ENCODE measurements at places on chromosomes 16 and 17. TPM values are rescaled to one million over a fixed set of nuclear protein-coding genes. Genes with fewer than 3 reads are reported as not detected.

MSL1 gene
- 72.9 TPM for total RNA-seq

HOXB5 gene
- total RNA-seq = 0.61 TPM

ASB16 gene
- not detected for total RNA-seq

CD300LF gene
- total RNA-seq = not detected

HBM gene
- total RNA-seq = not detected

FNDC8 gene
- total RNA-seq = not detected

PPP1R27 gene
- total RNA-seq = not detected

ASPA gene
- 0.02 TPM for total RNA-seq

DNA sequence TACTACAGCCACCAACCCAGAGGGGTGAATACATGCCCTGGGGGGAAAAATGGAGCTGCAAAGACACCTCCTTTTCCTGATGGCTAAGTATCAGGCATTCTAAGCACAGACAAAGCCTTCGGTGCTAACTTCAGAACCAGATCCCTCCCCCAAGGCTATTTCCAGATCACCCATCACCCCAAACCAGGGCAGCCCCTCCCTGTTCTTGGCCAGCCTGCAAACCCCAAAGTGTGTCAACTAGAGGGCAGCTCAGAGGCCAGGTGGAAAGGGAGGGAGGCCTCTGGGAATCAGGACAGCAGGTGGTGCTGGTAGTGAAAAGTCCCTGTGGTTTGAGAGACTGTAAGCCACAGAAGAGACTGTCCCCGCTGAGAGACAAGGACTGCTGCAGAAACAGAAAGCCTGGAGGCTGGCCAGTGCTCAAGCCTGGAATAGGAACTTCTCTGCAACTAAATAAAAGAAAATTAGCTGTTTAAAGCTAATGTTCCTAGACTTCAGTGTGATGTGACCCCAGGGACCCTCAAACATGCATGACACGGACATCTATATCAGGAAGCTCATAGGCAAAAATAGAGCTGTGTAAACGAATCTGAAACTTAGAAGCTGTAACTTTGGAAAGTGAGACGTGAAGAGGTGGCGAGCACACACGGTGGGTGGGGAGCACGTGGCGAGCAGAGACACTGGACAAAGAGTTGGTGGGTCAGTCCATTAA, 9.1 kb downstream of the TUBG1 start:
- peak; percentile 87 for DNase-seq

DNA sequence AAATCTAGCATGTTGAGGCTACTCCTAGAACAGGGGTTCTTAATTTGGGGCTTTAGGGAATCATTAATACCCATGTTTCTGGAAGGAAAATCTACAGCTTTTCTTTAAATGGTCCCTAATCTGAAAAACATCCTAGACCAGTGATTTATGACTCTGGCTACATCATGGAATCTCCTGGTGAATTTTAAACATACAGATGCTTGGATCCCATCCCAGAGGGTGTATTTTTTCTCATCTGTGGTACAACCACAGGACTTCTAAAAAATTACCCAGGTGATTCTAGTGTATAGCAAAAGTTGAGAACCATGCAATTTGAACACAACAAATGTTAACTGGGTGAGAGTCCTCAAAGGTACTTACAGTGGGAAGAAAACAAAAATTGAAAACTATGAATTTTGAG, 41.5 kb downstream of the KANSL1 start:
- DNase-seq = no peak

- DNase-seq = no peak
Observed at GRCh38 chr16:52203096-52203495, 343.8 kb downstream of the TOX3 start.

DNA sequence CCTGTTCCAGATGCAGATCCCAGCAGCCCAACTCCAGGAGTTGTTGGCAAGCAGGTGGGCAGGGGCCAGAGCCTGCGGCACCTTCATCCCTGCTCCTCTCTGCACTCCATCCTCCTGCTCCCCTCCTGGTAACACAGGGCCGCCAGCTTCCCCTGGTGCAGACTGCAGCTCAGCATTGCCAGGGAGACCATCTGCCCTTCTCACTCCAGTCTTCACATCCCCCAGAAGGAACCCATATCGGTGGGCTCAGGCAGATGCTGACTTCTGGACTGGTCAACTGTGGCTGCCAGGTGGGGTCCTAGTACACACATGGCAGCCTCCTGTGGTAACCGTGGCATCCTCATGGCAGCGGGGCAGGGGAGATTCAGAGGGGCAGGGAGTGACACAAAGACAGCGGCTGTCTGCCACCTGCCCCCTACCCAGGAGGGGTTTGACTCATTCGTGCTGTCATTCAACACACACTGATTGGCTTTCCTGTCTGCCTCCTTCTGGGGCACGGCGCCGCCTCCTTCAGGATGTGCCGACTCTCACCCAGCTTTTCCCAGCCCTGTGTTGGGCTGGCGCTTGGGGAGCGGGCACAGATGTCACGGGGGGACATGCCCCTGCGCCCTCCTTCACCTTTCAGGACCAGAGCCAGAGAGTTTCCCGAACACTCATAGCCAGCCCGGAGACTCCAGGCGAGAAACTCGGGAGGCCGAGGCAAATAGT, 120.9 kb downstream of the CMIP start:
- DNase-seq = no peak

DNA sequence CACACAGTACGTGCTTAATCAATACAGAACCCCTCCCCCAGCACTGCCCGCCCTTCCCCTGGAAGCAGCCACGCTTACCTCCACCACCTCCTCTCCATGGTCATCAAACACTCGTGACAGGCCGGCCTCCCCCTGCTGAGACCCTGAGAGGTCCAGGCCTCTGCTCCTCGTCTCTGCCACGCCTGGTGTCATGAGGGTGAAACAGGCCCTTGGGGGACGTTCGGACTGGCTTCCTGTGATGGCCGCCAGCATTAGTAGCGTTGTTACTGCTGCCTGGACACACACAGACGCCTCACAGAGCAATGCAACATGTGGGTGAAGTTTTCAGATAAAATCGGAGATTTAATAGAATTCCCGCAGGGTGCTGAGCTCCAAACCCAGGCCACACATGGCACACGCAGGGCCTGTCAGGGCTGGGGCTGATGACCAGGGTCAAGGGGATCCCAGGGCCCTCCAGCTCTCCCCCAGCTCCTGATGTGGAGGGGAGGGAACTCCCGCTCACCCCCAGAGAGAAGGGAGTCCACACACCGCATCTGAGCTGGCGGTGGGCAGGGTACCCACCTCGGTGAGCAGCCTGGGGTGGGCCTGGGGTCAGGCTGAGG, 15.9 kb upstream of the SLC38A10 start:
- DNase-seq = no peak

DNA sequence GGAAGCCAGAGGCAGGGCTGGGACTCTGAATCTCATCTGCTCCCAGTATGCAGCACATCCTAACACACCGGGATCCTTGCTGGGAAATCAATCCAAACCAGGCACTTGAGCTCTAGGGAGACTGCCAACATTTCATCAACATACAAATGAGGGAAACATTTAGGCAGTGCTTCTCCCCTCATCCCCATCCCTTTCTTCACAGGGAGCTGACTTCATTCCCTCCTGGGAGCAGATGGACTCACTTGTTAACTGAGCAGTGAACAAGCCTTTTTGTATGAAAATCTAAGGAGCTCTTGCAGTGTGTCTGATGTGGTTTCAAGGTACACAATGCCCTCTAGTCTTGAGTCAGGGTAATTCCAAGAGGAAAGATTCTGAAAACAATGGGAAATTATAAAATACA, 96.3 kb downstream of the TMEM114 start:
- no peak for DNase-seq

DNA sequence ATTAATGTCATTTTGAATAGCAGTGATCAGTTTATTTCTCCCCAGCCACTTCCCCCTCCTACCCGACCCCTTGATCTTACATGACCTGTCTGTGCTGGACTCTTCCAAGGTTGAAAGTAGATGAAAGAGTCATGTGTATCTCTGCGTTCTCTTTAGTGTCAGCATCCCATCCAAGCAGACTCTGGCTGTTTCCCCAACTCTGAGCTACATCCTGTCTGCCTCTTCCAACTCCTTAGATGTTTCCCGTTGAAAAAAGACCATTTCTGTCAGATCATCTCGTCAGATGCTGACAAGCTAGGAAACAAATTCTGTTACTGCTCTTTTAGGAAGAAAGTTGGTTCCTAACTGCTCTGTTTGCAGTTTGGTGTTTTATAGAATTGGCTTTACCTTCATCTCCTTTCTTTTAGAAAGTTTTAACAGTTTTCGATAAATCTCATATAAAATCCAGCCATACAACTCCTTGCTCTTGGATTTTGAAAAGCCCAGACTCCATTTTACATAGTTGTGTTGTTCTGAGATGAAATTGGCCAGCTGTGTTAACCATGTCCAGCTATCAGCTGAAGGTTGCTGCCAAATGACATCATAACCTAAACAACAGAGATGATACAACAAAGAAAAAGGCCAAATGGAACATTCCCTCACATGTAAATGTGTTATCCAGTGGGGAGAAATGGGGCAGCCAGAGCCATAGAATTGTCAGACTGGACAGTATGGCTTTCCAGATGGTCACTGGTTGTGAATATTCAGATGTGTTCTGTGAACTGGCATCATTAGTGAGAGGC, 43.5 kb downstream of the CYB561 start:
- peak; percentile 33 for DNase-seq

DNA sequence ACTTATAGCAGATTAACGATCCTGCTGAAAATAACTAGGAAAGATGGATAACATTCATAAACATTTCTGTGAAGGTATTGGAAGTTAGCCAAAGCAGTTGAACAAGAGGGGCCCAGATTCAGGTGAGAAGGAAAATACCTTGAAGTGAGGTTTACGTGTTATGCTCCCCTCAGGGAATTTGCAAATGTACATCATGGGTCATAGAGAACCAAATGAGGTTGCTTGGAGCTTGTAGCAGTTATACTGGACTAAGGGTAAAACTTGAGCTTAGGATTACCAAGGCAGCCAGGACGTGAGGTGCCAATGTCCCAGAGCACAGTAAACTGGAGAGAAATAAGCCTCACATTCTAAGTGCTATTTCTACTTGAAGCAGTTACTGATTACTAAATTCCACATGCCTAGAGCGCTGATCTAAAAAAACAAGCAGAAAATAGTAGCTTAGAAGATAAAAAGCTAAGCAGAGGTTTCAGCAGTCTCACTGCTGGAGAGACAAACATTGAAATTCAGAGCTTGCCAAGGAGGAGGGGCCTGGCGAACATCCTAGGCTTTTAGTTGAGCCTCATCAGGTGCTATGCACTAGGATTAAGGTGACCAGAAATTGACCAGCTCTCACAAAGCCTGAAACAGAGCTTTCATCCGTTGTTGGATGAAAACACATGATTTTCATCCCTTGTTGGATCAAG, 136.7 kb upstream of the FAM20A start:
- DNase-seq = peak; percentile 19

DNA sequence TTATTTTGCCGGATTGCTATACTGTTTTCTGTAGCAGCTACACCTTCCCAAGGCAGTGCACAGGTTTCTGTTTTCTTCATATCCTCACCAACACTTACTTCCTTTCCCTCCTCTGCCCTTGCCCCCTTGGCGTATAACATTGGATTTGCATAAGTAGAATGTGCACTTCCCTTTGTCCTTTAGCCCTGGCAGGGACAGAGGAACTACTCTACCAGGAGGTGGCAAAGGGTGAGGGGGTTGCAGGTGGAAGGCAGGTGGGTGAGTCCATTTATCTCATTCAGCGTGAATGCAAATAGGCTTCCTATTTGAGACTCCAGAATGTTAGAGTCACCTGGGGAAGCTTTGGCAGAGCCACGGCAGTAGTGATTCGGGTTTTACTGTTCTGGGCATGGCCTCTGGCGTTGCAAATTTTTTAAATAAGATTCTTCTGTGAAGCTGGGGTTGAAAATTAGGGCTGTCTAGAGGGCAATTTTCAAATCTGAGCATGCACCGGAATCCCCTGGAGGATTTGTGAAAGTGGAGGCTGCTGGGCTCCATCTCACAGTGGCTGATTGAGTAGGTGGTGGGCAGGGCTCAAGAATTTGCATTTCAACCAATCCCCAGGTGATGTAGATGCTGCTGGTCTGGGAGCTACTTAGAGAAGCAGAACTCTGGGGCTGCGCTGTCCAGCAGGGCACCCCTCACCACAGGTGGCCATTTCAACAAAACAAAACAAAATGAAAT, 84.7 kb downstream of the PLCG2 start:
- no peak for DNase-seq

DNA sequence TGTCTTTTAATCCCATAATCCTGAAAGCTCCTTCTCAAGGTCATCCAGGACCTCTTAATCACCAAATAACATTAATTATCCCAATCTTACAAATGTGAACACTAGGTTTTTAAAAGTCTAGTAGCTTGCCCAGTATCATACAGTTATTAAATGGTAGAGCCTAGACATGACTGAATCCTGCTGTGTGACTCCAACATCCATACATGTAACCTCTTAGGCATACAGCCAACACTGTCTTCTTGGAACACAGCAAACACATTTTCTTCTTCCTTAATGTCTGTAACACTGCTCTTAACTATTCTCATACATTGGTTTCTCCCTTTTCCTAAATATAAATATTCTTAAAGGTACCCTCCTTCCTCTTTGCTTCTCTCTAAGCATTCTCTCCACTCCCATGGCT, 13.7 kb downstream of the BRIP1 start:
- DNase-seq = no peak

GRCh38 chr16:12078405-12079280, 102.1 kb downstream of the SNX29 start:
- DNase-seq = no peak

DNA sequence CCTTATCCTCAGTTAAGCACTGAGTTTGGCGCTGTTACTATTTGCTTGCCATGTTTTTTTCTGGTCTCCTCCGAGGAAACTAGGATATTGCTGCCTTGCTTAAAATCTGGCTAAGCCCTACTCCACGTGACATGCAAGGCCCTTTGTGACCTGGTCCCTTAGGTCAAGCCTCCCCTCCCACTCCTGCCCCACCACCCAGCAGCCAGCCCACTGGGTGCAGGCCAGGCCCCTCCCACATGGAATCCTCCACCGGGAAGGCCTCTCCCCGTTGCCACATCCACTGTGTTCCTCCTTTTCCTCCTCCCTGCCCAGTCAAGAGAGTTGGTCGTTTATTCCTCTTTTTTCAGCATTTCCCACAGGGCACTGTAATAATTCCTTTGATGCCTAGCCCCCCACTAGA, 16.2 kb downstream of the PSMD3 start:
- no peak for DNase-seq
